ENCODE measurements at places on chromosomes 7 and 10. TPM values are rescaled to one million over a fixed set of nuclear protein-coding genes. Genes with fewer than 3 reads are reported as not detected.

RHEB gene
- 177 TPM for total RNA-seq

DNTT gene
- not detected for total RNA-seq

NKX2-3 gene
- total RNA-seq, result not detected

CFAP70 gene
- 15.5 TPM for total RNA-seq

LRGUK gene
- total RNA-seq, result 0.40 TPM

GRCh38 chr10:131974034-131974817 lies 7.5 kb downstream of the BNIP3 start:
- H3K27me3 ChIP-seq, result no peaks in the 10 kb centered on the region
- no peak overlapping the region for H3K4me3 ChIP-seq
- H3K36me3 ChIP-seq, result no peaks in the 10 kb centered on the region
- H3K4me1 ChIP-seq, result no peaks in the 10 kb centered on the region

DNA sequence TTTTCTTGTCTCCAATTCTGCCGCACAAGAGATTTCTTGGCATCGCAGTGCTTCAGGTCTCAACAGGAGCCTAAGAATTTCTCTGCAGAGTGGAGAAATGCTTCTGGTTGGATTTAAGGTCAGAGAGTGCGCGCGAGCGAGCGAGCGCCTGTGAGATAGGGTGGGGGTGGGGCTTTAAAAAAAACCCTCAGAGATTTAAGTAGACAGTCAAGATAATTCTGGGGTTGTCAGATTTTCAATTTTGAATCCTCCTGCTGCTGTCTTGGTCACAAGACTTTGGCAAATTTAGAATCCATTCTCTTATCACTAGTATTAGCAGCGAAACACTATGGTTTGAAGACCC lies 49.7 kb downstream of the CPEB3 start:
- peaks cover 57% of the 10 kb centered on the region for H3K4me1 ChIP-seq
- H3K27ac ChIP-seq, result peak overlapping the region; percentile 83
- peak overlapping the region; percentile 91 for H3K4me3 ChIP-seq
- no peaks in the 10 kb centered on the region for H3K36me3 ChIP-seq
- no peaks in the 10 kb centered on the region for H3K27me3 ChIP-seq
- peak; percentile 50 for DNase-seq

DNA sequence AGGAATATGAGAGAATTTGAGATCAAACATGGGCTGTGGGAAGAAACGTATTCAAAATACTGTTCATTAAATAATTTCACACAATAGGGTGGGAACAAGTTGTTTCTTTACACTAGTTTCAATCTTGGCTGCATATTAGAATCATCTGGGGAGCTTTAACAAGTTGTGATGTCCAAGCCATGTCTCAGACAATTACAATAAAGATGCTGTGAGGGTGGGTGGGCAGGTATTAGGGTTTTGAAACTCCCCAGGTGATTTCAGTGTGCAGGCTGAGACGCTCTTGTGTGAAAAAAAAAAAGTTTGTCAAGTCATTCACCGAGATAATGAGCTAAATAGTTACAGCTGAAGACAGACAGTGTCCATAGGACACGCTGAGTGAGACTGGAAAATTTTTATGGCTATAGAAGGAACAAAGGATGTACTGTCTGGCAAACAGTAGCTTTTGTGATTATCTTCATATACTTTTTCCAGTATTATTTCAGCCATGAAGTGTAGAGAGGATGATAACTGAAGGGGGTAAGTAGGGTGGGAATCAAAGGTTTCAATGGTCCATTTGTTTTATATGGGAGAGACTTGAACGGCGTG lies 12.6 kb upstream of the LAMB4 start:
- no peak overlapping the region for H3K4me3 ChIP-seq
- no peaks in the 10 kb centered on the region for H3K27me3 ChIP-seq
- H3K4me1 ChIP-seq, result no peaks in the 10 kb centered on the region
- DNase-seq, result no peak
- no peak overlapping the region for H3K27ac ChIP-seq
- H3K36me3 ChIP-seq, result no peaks in the 10 kb centered on the region

- no peaks in the 10 kb centered on the region for H3K27me3 ChIP-seq
- no peaks in the 10 kb centered on the region for H3K36me3 ChIP-seq
- no peak for DNase-seq
- H3K27ac ChIP-seq, result no peak overlapping the region
- H3K4me1 ChIP-seq, result no peaks in the 10 kb centered on the region
- no peak overlapping the region for H3K4me3 ChIP-seq
These were observed 205.8 kb upstream of the GRB10 start for GRCh38 chr7:50988465-50988864.

GRCh38 chr10:88246675-88247074 lies 336.4 kb downstream of the RNLS start:
- H3K4me3 ChIP-seq, result no peak overlapping the region
- no peaks in the 10 kb centered on the region for H3K27me3 ChIP-seq
- no peaks in the 10 kb centered on the region for H3K36me3 ChIP-seq
- no peak for DNase-seq

DNA sequence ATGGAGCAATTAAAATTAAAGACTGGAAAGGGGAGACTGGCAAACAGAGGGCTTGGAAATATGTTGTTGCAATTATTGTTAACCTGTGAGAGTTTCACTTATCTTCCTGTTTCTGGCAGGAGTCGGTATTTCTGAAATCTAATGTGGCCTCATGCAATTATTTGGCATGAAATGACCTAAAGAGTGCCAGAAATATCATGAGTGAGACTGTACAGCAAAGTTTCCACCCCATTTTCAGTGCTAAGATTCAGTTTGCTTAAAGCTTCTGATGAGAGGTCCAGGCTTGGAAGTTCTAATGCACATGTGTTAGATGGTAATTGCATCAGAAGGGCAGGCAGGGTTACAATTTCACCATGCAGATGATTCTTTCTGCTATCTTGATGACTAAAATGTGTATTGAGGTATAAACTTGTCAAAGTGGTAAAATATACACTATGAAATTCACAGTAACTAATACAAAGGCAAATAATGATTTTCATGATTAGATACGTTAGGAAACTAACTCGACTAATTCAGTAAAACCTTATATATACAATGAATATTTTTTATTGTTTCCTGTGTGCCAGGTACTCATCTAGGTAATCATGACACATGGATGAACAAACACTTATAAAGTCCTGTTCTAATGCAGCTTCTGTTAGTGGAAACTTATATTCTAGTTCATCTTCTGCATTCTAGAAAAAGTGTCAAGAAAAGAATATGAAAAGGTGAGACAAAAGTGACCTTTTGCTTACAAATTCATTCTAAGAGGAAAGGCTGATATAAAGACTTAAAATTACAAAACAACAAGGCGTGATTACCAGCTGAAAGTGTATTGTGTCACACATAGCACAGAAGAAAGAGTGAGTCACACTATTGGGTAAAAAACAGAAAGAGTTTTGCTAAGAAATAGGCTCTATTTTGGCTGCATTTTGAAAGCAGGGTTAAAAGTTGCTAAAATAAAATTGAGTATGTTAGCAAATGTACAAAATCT lies 533.4 kb upstream of the SEMA3D start:
- no peak for DNase-seq
- no peak overlapping the region for H3K4me3 ChIP-seq
- no peaks in the 10 kb centered on the region for H3K4me1 ChIP-seq
- no peak overlapping the region for H3K27ac ChIP-seq
- no peaks in the 10 kb centered on the region for H3K36me3 ChIP-seq

DNA sequence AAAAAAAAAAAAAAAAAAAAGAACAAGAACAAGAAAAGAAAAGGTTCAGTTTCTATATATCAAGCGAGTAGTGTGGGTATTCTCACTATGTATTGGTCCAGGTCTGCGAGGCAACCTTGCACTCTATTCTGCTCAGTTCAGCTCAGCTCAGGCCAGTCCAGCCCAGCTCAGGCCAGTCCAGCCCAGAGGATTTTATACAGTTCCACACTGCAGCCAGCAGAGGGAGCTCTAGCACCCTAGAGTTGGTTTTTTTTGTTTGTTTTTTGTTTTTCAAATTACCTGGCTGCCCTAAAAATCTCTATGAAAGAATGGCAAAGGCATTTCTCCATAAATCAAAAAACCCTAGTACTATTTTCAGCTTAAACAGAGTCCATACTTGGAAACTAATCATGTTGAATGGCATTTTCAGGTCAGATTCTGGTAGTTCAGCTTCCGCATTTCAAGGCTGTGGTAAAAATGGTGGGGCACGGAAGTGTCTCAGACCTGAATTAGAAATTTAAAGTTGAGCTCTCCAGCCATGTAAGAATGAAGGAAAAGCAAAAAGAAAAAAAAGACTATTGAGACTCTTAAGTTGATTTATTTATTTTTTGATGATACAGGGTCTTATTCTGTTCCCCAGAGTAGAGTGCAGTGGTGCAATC lies 55.2 kb upstream of the GSDME start:
- H3K27me3 ChIP-seq, result no peaks in the 10 kb centered on the region
- no peaks in the 10 kb centered on the region for H3K36me3 ChIP-seq
- no peak overlapping the region for H3K4me3 ChIP-seq
- H3K27ac ChIP-seq, result no peak overlapping the region
- DNase-seq, result peak; percentile 66
- no peaks in the 10 kb centered on the region for H3K4me1 ChIP-seq

GRCh38 chr10:127418536-127419168 lies 130.5 kb upstream of the NPS start:
- no peaks in the 10 kb centered on the region for H3K27me3 ChIP-seq
- no peak overlapping the region for H3K27ac ChIP-seq
- H3K36me3 ChIP-seq, result no peaks in the 10 kb centered on the region

DNA sequence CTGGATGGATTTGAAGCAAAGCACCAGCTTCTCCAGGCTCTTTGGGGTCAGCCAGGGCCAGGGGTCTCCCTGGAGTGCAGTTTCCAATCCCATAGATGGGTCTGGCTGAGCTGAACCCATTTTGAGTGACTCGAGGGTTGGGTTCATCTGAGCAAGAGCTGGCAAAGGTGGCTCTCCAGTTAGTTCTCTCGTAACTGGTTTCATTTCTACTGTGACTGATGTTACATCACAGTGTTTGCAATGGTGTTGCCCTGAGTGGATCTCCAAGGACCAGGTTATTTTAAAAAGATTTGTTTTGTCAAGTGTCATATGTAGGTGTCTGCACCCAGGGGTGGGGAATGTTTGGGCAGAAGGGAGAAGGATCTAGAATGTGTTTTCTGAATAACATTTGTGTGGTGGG lies 14.2 kb downstream of the LEP start:
- H3K27me3 ChIP-seq, result peaks cover 7% of the 10 kb centered on the region
- no peaks in the 10 kb centered on the region for H3K4me1 ChIP-seq
- no peak overlapping the region for H3K27ac ChIP-seq
- DNase-seq, result no peak

DNA sequence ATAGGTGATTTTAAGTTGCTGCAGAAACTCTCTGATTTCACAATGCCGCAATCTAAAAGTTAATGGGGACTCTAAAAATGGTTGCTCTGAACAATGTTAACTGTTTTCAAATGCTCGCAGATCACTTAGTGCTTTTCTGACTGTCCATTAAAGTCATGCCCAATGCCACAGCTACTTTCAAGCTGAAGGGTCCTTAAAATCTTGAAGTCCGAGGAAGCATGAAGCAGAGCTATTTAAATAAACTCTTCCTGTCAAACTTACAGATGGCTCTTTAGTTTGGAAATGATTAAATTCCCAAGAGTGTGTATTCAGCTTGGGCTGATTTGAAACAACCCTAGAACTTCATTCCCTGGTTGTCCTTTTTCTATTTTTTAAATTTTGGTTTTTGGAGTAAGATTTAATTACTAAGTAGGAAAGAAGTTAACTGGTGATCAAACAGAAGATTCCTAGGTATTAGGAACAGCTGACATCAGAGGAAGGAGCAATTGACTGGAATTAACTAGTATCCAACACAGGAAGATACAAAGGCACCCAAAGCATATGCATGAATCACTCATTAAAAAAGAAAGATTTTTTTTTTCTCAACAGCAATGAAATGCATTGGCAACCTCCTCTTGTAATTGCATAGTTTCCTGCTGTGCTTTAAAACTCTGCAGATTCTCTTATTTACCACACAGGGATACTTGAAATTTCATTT lies 105.1 kb downstream of the NRP1 start:
- DNase-seq, result no peak
- H3K36me3 ChIP-seq, result peaks cover 25% of the 10 kb centered on the region
- no peak overlapping the region for H3K27ac ChIP-seq
- peaks cover 2% of the 10 kb centered on the region for H3K4me1 ChIP-seq

GRCh38 chr10:66466622-66467021 lies 459.2 kb upstream of the LRRTM3 start:
- no peaks in the 10 kb centered on the region for H3K27me3 ChIP-seq
- H3K27ac ChIP-seq, result no peak overlapping the region
- H3K4me3 ChIP-seq, result no peak overlapping the region
- H3K4me1 ChIP-seq, result no peaks in the 10 kb centered on the region
- DNase-seq, result no peak

GRCh38 chr10:53574024-53574423 lies 801.4 kb upstream of the MBL2 start:
- H3K27me3 ChIP-seq, result no peaks in the 10 kb centered on the region
- no peaks in the 10 kb centered on the region for H3K36me3 ChIP-seq
- no peak overlapping the region for H3K27ac ChIP-seq
- no peak overlapping the region for H3K4me3 ChIP-seq
- H3K4me1 ChIP-seq, result no peaks in the 10 kb centered on the region

DNA sequence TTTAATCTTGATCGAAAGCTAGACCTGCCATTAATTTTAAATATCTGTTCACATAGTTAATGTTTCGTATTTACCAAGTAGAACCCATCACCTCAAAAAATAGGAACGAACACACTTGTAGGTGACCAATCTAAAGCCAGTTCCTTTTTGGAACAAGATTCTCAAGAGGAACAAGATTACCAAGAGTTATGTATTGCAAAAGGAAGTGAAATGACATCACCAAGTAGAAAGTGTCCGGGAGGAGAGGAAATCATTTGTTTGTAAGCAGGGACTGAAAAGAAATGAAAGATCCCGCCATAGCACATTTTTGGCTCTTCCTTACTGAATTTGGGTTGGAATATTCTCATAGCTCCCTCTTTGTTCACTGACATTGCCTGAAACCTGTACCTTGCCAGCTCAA lies 1200.5 kb downstream of the SORCS1 start:
- H3K27me3 ChIP-seq, result no peaks in the 10 kb centered on the region
- H3K4me3 ChIP-seq, result no peak overlapping the region
- DNase-seq, result no peak
- no peaks in the 10 kb centered on the region for H3K36me3 ChIP-seq

All from adrenal gland (tissue), 19 donors.